ENCODE measurements at places on chromosomes 4 and X.

- DNase-seq: no peak
Observed at GRCh38 chrX:117400839-117401238, 715.8 kb downstream of the KLHL13 start.

DNA sequence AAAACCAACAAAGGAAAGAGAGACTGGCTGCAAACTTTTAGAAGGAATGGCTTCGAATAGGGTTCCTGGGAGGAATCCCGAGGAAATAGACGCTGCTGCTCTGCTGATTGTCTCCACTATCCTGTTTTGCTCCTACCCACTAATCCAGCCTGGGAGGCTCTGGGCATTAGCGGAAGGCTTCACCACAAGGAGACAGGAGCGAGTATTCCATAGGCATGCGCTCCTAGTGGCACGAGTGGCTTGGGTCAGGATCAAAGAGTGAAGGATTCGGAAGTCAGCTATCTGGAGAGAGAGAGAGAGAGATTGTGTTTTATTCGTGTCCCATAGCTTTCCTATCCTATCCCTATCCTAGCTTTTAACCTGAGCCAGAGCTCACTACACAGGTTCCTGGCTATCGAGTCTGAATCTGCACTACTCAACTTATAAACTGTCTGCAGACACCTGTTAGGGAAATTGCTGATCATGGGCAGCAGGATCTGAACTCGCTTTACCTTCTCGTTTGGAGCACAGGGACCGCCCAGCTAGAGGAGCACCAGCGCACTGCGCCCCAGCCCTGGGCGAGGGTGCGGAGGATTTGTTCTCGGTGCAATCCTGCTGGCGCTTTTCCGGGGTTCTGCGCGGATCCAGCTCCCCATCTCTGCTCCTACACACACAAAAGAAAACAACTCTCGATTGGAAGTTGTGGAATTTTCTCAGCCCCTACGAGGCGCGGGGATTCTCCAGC, 740 bp upstream of the NPY2R start:
- no peak for DNase-seq

DNA sequence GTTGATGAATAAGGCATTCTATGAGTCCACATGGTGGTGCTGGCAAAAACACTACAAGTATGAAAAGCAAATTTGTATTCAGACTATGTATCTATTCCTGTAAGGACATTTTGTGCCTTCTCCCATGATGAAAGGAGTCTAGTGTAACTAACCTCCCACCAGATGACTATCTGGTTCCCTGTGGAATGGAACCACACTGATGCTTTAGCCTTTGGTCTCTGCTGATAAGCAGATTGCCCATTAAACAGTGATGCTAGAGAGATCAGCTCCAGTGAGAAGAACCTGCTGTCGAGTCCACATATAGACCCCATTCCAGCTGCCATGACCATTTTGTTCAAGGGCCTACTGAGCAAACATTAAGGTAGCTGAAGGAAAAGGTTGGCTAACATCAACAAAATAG, 10.5 kb upstream of the THOC2 start:
- DNase-seq: no peak

GRCh38 chr4:89939994-89940393, 45.3 kb downstream of the MMRN1 start:
- DNase-seq: no peak

DNA sequence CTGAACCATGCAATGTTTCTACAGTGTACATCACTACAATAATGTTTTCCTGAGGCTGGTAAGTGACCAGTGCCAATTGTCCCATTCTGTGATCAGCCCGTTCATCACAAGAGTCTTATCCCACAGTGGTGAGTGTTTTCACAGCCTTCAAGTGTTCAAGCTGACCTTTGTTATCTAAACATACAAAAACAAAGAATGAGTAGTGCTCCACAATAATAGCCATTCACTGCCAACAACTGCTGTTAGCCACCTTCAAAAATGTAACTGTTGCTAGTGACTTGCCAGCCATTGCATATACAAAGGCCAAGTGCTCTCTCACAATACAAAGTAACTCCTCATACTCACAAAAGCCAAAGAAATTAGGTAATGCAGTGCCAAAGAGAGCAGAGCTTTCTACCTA, 1084.1 kb downstream of the FAM133A start:
- DNase-seq: no peak

DNA sequence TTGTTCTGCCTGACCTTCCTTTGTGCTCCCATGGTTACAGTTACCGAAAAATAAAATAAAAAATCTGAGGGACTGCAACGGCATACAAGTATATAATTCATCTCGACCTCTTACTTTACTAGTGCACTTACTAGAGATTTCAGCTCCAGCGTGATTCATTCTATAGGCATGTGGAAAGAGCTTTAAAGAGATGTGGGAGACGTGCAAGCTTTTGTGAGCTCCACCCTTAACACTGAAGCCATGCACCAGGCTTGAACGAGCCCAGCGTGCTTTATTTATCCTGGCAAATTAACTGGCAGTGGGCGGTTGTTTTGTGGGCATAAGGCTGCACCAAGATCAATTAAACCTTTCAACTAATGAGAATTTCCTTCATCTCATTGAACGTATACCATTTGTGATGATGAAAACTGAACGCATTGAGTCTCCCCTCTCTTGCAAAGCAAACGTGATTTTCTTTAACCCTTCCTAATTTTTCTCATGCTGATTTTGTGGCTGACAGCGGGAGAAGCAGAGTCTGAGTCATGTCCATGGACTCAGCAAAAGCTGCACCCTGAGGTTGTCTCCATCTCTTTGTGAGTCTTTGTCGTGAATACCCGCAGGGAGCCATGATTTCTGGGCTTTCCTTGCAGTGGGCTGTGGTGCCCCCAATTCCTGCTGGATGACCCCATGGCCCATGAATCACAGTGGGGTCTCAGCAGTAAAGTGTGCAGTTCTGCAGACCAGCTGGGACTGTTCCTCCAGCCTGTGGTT, 60.1 kb downstream of the MXRA5 start:
- peak; percentile 34 for DNase-seq

DNA sequence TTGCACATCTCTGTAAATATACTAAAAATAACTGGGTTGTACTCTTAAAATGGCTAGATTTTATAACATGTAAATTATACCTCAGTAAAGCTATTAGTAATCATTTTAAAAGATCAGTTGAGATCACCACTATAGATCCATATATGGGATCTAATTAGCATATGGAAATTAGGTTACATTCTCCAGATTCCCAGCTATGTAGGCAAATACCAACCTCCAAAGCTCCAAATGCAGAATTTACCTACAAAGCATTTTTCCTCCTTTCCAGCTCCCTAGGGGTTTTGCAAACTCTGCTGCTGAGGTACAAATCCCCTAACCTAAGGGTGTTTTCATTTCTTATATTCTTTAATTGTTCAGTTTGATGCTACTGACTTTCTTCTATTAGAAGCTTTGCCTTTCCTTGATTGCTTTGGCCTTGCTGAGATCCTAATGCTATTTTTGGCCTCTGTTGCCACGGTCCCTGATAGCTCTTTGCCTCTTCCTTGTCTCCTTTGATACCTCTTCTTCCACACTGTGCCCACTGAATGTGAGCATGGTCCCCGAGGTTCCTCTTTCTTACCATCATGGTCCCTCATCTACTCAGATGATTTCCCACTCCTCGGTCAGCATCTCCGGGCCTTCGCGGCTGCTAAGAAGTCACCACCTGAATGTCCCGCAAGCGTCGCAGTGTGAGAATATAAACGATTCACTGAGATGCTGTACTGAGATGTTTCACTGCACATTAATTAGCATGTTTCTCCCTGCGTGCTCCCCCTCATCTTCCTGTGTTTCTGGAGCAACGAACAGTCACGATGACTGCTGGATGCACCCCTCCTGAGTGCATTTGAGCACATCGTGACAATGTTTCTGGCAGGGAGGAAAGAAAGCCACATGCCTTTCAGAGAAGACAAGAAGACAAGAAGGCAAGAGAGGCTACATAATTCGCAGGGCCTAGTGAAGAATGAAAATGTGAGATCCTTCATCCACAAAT, 23.8 kb downstream of the ENPP6 start:
- DNase-seq: no peak

DNA sequence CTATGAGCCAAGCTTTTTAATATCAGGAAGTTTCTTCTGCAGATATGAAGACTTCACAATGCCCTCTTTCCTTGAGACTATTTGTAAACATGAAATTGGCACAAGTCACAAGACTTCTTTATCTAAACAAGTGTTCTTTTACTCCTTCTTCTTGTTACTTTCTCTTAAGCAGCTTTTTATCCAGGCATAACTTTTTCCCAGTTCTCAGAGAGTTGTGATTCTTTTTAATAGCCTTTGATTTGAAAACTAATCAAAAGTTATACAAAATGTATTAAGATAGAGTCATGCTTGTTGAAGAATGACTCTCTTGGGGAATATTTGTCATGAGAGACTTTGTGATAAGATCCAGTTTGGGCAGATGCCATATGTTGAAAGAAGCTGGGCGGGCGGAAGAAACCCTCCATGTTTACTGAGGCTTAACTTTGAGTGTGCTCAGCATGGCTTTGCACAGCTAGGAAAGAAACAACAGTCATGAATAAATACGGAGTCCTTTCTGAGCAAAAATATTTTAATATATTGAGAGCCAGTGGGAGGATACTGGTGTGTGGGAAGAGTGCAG, 39.3 kb downstream of the SYTL5 start:
- DNase-seq: no peak

DNA sequence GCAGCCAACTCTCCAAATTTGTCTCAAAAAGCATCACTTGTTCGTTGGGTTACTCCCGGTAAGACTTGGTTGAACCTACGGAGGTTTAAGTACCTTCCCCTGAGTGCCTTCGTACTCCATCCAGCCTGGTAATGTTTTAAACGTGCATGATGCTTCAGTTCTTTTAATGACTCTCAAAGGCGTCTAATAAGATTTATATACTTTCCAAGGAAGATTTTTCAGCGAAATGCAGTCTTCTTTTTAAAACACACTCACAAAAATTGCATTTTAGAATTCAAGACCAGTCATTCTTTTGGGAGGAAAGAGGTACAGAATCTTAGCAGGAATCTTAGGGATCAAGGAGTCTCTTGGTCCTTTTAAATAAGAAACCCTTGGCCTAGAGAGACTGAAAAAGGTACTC, 430 bp upstream of the TRPC3 start:
- DNase-seq: no peak

- no peak for DNase-seq
Observed at GRCh38 chr4:7694324-7694723, 245.3 kb downstream of the AFAP1 start.

DNA sequence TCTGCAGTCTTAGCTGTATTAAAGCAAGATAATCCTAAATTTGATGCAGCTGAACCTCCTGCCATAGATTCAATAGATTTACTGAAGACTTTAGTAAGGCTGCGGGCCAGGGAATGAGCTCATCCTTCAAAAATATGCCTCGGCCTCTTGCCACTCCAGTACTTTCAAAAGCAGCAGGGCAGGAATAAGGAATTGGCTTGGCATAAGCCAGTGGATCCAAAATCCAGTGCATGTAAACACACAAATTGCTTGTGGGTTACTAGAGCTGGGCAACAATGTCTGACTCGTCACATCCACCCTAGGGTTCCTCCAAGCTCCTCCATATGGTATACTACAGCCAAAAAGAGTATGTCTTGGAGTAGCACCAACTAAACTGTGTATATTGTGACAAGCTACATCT, 165.0 kb downstream of the AMELX start:
- no peak for DNase-seq

DNA sequence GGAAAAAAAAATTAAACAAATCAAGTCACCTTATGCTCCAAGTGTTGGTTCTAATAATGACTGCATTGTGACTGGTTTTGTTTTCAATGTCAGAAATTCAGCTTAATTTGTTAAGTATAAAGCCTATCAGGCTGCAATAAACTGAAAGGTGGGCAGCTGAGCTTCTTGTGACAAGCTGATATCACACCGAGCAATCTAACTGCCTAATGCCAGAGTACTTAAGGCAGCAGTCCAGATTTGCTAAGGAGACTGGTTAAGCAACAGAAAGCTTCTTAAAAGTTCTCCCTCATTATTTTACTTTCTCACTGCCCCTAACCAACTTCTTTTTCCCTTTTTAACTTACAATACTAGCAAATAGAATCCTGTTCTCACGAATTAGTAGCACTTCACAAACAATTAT, 201.0 kb downstream of the MAB21L2 start:
- DNase-seq: no peak

DNA sequence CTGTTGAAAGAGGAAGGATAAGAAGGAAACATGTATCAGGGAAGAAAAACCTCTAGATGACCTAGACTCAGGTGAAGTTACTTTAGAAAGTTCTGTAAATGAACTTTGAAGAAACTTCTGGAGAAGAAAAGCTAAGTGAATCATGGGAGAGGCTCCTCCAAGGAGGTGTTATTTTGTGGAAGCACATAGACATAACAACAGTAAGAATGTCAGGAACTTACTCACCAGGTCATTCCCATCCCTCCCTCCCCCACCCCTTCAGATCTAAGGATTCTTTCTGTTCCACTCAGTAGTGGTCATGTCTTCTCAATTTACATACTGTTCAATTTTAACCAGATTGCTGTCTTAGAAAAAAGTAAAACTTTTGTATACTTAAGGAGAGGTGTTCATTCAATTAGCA, 310.5 kb upstream of the DDX53 start:
- DNase-seq: no peak

- DNase-seq: no peak
Observed at GRCh38 chr4:187827631-187828030, 167.9 kb upstream of the ZFP42 start.

DNA sequence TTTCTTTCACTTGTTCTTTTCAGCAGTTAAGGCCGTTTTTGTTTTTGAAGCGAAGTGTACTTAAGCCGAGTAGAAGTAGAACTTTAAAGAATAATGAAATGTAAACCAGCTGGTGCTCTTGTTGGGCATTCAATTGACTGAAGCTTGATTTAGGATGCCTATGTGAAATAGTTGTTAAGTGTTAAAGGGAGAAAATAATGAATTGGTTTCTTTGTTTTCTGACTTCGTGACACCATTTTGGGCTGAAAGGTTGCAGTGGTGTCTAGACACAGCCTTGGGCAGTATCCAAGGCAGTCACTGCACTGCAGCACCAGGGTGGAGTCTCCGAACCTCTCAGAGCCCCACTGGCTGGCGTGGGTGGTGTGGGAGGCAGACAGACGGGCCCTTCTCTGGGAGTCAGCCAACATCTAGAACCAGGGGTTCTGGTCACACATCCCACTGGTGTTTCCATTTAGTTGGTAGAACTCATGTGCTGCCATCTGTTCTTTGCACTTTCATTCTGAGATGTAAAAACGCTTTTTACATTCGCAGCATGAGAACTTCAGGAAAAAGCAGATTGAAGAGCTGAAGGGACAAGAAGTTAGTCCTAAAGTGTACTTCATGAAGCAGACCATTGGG, 3.5 kb downstream of the UCHL1 start:
- no peak for DNase-seq

- DNase-seq: no peak
Observed at GRCh38 chrX:71547339-71547738, 14.4 kb downstream of the OGT start.

GRCh38 chr4:41509451-41509866, 28.5 kb upstream of the LIMCH1 start:
- no peak for DNase-seq

Measured in RWPE1 (cell line).